ENCODE measurements at places on chromosomes 7 and 10.

DNA sequence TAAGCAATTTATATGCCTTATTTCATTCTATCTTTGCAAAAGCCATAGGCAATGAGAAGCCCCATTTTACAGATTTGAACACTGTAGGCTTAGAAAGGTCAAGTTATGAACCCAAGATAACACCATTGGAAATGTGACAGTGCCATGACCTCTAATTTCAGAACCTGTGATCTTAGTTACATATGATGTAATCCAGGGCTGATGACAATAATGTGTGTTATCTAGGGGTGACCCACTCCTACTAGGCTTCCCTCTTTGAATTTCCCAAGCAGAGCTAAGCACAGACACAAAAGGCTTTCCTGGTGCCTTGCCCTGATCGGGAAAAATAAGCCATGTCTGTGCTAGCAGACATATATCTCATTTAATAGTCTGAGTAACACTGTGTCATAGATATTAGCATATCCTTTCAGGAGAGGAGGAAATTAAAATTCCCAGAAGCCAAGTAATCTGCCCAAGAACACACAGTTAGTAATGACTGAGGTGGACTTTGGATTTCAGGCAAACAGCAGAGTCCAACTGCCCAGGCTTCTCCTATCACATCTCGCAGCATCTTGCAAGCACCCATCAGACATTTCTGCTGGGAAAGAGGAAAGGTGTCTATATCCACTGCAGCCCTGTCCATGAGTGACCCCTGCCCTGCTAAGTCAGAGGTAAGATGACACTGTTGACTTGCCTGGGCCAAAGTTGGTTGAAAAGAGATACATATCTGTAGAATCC lies 2.8 kb upstream of the TECTB start:
- no peak for DNase-seq

DNA sequence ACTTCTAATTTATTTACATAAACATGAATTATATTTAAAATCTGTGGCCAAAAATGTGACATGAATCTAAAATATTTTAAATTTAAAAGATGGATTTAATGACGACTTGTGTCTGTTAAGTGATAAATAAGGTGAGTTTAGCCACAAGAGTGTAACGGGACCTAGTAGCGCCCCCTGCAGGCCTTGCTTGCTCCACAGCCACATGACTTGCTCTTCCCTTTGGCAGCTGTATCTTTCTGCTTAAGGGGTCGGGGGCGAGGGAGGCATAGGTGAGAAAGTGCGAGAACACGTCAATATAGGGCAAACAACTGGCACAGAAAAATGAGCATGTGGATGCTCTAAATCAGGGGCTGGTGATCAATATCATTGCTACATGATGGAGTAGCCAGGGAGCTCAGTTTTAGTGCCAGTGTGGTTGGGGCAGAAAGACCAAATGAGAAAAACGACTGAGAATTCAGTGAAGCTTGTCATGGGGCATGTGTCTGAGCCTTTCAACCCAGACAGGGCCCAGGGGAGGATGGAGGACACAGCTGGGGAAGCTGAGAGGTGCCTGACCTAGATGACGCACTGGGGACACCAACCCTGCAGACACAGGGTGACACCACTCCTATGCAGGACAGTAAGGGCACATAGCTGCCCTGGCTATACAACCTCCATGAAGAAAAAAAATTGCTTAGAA lies 49.8 kb downstream of the PAXIP1 start:
- DNase-seq = no peak

GRCh38 chr7:131540491-131541162 lies 15.8 kb downstream of the PODXL start:
- no peak for DNase-seq

GRCh38 chr7:29066641-29067040 lies 79.7 kb downstream of the CPVL start:
- DNase-seq = no peak

GRCh38 chr7:107700570-107700969 lies 39.9 kb downstream of the SLC26A4 start:
- no peak for DNase-seq

DNA sequence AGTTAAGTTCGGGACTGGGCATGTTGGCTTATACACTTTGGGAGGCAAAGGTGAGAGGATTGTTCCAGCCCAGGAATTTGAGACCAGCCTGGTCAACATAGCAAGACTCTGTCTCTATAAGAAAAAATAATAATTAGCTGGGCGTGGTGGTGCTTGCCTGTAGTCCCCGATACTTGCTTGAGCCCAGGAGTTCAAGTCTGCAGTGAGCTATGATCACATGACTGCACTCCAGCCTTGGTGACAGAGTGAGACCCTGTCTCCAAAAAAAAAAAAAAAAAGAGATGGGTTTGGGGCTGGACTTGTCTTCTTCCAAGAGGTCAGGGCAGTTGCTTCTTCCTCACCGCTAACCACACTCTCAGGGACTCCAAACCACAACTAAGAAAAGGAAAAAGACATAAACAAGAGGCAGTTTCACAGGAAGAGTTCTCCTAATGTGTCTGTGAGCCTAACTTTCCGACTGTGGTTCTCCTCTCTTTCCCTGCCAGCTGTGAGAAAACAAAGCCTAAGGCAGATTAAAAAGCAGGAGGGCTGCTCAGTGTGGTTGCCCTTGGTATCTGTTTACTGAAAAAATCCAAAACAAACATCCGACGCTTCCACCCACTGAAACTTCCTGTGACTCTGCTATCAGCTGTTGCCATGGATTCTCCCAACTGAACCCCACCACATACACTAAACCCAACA lies 2.4 kb upstream of the SERPINE1 start:
- peak; percentile 56 for DNase-seq

GRCh38 chr10:21159669-21160068 lies 262.6 kb upstream of the NEBL start:
- no peak for DNase-seq

DNA sequence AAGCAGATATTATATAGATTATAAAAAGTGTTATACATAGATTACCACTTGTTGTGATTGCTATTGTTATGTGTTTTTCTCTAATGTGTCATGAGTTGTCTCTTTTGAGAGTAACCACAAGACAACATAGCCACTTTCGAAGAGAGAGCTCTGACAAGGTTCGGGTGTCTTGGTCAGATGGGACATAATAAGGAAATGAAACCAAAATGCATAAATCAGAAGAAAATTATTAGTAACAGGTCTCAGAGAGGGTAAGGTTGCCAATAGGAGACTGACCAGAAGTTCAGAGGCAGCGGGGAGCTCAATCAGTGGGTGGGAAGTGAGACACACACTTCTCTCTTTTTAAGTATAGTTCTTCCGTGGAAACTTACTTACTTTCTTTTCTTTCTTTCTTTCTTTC lies 639.2 kb upstream of the POT1 start:
- DNase-seq = no peak

GRCh38 chr10:110775020-110775375 lies 96.7 kb upstream of the PDCD4 start:
- no peak for DNase-seq

GRCh38 chr7:101195884-101196283 lies 5.0 kb downstream of the MOGAT3 start:
- no peak for DNase-seq

DNA sequence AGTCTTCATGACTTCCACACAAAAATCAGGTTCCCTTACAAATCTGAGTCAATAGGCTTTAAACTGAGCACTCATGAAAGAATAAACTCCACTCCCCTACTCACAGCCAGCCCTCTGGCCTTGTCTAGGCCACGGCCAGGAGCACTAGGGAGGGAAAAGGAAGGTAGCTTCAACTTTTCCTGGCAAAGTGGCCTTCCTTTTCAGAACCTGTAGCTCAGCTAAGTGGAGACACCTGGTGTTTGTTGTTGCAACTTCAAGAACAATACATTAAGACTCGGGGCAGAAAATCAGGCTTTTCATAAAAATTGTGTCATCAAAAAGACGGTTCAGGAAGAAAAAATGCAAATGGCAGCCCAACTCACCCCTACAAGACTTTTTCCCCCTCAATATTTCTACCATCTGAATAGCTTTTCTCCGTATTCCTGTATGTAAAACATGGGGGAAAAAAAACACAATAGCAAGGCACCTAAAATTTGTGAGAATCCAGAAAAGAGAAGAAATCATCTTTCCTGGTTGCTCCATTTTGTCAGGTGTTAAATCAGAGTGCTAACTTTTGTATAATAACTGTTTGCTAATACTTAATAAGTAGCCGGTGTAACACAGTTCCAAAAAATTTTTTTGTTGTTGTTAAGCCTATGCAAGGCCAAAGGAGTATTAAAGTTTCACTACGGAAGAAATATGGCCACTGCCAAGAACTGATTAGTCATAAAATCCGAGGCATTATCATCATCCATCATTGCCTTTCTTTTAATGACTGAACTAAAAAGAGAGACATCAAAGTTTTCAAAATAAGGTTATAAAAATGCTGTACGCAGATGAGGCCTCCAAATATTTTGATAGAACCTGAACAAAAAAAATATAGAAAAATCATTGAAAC lies 66.2 kb upstream of the ARID5B start:
- DNase-seq = no peak

DNA sequence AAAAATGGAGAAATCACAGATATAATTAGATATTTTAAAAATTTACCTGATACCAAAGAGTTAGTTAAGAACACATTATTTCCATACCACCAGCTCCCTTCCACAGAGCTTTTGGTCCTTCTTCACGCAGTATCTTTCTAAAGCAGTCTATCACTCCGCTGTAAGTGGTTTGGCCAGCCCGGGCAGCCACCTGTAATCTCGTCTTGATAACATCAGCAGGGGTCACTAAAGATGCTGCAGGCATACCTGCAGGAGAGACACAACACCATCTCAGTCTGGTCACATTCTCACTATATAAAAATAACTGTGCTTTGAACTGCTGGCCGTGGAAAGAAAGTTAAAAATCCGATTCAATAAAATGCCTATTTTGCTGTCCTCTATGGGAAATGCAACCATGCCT lies 200.1 kb downstream of the SLC25A13 start:
- DNase-seq = no peak

DNA sequence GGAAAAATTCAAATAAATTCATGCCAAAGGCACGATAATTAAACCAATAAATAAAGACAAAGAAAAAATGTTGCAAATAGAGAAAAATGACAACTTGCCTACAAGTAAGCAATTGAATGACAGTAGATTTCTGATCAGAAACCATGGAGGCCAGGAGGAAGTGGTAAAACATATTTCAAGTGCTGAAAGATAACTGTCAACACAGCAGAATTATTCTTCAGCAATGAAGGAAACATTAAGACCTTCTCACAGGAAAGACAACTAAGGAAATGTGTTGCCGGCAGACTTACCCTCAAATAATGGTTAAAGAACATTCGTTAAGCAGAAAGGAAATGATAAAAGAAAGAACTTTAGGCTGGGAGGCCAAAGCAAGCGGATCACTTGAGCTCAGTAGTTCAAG lies 30.4 kb downstream of the RUNDC3B start:
- DNase-seq = no peak

- DNase-seq = no peak
Observed at GRCh38 chr7:78399033-78399769, 600.6 kb downstream of the PHTF2 start.

GRCh38 chr7:150751702-150752101 lies 14.5 kb downstream of the GIMAP5 start:
- no peak for DNase-seq

- DNase-seq = peak; percentile 36
Observed at GRCh38 chr10:32367793-32368453, 21.0 kb upstream of the EPC1 start.

GRCh38 chr10:93852476-93853095 lies 41.2 kb upstream of the SLC35G1 start:
- DNase-seq = no peak

- no peak for DNase-seq
Observed at GRCh38 chr10:5469353-5470061, 29.9 kb downstream of the CALML5 start.

DNA sequence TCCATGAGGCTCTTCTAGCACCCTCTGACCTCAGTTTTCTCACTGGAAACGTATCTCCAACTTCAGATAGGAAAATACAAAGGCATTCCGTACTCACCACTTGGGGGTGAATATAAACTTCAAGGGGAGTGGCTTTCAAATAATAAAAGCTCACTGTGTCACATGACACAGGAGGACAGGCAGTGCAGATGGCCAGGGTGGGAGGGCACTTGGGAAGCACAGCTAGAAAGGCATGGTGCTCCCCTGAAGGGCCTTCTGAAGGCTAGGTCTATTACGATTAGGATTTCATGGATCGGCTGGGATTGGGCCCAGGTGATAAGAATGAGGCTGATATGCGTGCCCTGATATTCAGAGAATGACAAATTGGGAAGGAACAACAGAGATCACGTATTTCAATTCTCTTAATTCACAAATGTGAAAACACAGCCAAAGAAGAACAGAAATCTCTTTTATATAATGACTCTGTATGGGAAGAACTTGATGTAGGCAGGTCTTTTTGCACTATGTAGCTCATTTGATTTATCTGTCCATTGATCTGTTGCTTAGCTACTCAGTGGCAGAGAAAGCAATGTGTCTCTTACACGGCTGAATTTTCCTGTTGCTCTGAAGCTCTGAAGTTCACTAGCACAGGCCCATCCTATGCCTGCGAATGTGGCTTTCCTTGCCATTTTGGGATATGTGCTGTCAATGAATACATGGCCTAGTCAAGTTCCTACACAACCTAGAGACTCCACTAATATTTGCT lies 83.0 kb downstream of the BEND7 start:
- DNase-seq = no peak

DNA sequence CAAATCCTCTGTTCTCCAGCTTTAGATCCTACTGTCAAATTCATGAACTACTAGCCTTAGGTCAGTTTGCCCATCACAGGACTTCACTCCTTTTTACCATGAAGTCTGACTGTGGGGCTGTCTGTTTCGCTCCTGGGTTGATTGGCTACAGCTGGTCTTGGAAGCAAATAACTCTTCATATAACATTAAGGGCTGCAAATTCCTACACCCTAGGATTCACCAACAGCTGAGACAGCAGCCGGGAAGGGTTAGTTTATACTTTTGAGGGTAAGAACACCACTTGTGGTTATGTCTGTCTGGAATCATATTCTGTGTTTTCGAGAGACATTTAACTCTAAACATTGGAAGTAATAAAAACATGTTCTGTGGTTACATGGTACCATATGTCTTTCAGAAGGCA lies 55.9 kb upstream of the KIAA1217 start:
- DNase-seq = no peak

DNA sequence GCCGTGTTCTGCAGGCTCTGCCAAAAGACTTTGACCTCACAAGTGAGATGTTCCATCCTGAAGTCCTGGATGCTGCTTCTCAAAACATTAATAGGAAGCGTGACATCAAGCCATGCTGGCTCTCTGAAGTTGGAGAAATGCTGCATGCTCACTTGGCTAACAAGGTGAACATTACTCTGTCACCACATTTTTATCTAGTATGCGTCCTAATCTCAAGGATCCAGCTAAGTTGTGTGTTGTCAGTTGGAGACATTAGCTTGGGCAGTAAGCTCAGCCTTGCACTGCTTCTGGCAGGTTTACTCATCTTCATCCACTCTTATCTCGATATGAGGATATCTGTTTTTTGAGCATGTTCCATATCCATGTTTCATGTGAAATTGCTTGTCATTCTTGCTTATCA lies 165.2 kb downstream of the SDK1 start:
- no peak for DNase-seq

GRCh38 chr10:71084818-71085126 lies 127.6 kb upstream of the UNC5B start:
- DNase-seq = no peak
